ENCODE measurements at places on chromosomes 6 and 20. TPM values are rescaled to one million over a fixed set of nuclear protein-coding genes. Genes with fewer than 3 reads are reported as not detected.

Gene PRR18
- 0.12 TPM for polyA plus RNA-seq

Gene SIRPG
- not detected for polyA plus RNA-seq

Gene FAM209A
- 0.65 TPM for polyA plus RNA-seq

Gene GSTA3
- 0.52 TPM for polyA plus RNA-seq

- no peak for DNase-seq
These were observed 83.6 kb downstream of the PREP start for GRCh38 chr6:105319331-105319730.

DNA sequence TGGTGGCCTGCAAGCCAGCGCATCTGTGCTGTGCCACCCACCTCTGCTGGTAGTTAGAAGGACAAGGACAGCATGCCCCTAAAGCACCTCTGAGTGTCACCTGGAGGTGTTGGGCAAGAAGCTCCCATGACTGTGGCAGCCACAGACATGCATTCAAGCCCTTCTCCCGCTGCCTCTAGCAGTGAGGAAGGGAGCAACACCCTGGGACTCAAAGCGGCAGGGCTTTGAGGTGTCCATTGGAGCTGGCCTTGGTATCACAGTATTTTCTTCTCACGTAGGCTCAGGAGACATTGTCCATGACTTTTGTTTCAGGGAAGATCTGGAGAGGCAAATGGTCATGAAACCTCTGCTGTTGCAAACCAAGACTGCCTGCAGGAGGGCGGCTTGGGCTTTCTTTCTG lies 140.8 kb upstream of the RIN2 start:
- DNase-seq, result no peak

GRCh38 chr6:18096423-18096822 lies 26.1 kb downstream of the NHLRC1 start:
- DNase-seq, result no peak

DNA sequence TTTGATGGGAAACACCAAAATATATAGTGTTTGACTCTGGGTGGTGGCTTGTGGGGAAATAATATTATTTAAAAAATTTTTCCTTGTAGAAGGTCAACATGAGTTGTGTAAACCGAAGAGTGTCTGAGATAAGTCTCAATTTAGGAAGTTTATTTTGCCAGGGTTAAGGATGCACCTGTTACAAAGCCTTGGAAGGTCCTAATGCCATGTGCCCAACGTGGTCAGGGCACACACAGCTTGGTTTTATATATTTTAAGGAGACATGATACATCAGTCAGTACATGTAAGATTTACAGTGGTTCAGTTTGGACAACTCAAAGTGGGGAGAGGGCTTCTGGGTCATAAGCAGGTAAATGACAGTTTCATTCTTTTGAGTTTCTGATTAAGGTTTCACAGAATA lies 162.1 kb downstream of the ZFAND3 start:
- DNase-seq, result no peak

- no peak for DNase-seq
These were observed 10.6 kb upstream of the IFT52 start for GRCh38 chr20:43579861-43580793.

DNA sequence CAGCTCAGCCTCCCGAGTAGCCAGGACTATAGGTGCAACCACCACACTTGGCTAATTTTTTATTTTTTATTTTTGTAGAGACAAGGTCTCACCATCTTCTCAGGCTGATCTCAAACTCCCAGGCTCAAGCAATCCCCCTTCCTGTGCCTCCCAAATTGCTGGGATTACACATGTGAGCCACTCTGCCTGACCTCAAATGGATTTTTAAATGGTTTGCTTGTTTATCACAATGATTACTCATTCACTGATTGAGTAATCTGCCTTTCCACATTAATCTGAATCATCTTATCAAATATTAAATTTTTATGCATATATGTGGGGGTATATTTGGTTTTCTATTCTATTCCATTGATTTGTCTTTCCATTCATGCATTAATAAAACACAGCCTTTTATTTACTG lies 9.4 kb upstream of the KHDC1L start:
- no peak for DNase-seq

- DNase-seq, result no peak
These were observed 41.7 kb downstream of the TMEM242 start for GRCh38 chr6:157281570-157281969.

- no peak for DNase-seq
These were observed 50.8 kb downstream of the FKBP5 start for GRCh38 chr6:35637911-35638310.

- no peak for DNase-seq
These were observed 2.2 kb downstream of the TAF4 start for GRCh38 chr20:62063315-62063980.

GRCh38 chr6:87102151-87102621 lies 7.3 kb upstream of the CGA start:
- no peak for DNase-seq

DNA sequence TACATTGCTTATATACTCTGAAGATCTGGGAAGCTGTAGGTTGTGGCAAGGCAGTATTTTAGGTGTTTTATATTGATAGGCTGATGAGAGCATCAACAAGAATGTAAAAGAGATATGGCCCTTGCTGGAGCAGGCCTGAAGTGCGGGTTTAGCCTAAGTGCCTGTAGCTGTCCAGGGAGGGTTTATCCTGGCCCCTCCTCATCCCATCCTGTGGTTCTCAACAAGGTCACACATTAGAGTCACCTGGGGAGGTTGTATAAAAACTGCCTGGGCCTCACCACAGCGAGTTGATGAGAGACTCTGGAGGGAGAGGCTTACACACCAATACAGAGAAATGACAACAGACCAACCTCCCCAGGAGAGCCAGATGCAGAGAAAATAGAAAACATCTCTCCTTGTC lies 48.4 kb downstream of the LYRM2 start:
- no peak for DNase-seq

DNA sequence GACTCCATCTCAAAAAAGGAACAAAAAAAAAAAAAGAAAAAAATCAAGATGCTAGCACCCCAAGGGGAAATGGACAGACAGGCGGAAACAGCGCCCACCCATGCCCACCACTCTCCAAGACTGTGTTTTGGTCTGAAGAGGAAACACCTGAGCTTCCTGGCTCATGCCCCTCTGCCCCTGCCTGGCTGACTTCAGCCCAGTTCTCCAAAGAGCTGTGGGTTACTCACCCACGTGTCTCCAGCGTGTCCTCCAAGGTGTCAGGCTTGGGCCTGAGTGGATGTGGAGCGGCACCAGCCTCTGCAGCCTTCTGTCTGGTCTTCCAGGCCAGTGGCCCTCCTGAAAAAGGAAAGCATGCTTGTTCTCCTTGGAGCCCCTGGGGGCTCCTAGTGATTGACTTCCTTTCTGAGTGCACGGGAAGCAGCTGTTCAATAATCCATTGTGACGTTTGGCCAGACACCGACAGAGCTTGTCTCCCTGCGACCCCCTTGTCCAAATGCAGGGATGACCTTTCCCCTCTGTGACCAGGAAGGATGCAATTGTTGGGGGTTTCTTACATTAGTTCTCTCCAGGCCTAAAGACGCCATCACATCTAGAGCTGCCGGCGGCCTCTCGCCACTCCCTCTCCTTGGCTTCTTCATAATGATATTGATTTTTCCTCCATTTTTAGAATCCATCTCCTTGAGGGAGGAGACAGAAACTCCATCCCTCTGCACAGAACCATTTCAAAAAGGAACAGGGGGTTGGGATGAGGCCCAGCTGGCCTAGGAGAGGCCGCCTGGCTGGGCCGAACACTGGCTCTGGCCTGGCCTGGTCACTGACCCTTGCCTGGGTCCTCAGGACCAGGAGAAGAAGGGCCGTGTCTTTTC lies 58.4 kb downstream of the ADNP start:
- DNase-seq, result no peak

DNA sequence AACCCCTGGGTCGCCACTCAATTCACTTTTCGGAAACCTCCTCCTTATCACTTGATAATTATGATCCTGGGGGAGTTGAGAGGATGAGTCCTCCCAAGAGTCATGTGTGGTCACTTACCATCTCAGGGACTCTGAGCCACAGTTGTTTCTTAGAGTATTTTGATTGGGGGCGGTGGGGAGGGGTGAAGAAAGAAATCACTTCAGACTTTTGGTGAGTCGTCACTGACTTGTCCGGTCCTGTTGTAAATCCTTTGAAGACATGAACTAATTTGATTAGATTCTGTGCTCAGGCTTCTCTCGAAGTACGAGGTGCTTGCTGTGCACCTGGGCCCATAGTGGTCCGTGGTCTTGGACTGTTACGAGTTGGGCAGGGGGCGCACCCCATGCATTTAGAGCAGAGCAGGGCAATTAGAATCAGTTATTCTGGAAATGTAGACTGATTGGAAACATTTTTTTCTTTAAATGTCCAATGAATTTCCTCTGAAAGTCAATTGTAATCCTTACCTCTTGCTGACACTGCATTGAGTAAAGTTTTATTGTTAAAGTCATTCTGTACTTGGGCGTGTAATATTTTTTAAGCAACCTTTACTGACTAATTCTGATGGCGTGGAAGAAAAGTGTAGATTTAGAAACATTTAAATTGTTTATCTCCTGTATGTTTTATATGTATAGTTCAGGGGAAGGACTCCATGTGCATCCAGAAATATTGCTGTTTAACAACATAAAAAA lies 173.4 kb downstream of the SLC16A10 start:
- DNase-seq, result no peak

DNA sequence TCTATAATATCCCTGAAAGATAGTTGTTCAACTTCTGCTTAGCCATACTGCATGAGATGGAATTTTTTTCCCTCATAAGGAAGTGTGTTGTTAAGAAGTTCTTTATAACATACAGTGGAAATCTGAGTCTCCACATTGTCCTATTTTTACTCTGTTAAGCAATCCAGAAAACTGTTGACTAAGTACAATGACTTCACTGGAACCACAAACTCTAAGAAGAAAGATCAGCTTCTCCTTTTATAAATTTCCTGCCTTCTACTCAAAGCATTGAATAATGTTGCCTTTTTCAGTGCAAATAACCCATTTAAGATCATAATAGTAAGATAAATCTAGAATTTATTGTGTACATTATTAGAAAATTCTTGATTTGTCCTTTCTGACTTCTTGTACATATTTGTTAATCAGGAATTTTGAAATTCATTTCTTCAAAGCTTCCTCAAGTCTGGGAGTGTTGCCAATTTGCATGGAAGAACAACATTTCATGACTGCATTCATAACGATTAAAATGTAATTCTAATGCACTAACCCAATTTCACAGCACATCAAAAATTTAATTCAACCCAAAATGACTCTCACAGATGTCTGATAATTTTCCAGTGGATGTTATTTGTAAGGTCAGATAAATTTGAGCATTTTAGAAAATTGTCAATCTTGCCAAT lies 45.6 kb upstream of the ANKEF1 start:
- no peak for DNase-seq

- no peak for DNase-seq
These were observed 8.4 kb downstream of the OR12D2 start for GRCh38 chr6:29403801-29404200.

DNA sequence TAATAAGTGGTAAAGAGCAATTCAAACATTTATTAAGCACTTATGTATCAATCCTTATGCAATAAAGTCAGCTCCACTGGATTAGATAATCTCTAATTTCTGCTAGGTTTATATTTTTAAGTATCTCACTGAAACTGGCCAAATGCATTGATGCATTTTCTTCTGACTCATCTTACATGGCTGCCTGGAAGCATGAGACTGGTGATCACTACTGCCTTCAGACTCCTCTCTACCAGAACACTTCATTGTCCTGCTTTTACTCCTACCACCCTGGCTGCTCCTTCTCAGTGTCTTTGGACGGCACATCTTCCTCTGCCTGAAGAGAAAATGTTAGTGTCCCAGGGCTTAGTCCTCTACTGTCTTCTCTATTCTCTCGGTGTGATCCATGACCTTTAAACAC lies 7.4 kb downstream of the CEP85L start:
- no peak for DNase-seq

Data from left kidney (tissue), 8 donors.